Foreskin fibroblast (primary cell): ENCODE measurements at places on chromosomes 2 and 18.

DNA sequence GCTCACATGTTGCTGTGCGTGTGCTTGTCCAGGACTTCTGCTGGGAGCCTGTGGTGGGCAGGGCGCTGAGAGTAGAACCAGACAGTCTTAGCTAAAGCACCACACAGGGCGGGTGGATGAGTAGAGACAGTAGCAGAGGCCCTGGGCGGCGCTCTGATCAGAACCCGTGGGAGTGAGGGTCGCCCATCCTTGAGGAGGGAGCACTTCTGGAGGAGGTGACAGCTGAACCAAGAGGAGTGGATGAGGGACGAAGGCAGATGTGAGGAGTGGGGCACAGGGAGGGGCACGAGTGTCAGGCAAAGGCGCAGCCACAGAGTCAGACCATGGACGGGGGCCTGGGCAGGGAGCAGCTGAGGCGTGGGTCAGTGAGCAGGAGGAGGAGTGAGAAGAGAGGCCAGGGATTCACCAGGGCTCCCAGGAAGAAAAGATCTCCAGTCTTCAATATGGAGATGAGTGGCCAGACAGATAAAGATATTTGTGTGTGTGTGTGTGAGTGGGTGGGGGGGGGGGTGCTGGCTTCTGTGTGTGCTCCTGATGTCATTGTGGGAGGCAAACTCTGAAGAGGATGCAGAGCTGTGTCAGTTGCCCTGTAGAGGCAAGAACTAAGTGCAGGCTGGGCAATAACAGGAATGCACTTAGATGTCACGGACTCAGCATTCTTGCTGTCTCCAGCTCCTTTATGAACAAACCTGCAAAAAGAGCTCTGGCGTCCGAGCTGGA, 79.6 kb downstream of the TPO start:
- DNase-seq: no peak

GRCh38 chr2:227973241-227973640, 101.8 kb downstream of the DAW1 start:
- no peak for DNase-seq

DNA sequence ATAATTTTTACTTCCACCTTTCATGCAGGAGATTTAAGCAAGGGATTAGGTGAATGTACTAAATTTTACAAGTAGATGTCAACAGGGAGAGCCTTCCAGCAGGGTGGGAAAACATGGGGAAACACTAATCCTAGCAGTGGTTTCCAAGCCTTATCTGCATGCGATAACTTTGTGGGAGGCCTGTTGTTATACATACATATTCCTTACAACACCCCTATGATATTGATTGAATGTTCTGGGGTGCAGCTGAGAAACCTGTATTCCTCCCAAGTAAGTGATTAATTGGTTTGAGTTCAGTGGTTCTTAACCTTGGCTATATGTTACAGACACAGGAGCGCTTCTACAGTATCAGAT, 65.9 kb downstream of the COL4A4 start:
- no peak for DNase-seq

DNA sequence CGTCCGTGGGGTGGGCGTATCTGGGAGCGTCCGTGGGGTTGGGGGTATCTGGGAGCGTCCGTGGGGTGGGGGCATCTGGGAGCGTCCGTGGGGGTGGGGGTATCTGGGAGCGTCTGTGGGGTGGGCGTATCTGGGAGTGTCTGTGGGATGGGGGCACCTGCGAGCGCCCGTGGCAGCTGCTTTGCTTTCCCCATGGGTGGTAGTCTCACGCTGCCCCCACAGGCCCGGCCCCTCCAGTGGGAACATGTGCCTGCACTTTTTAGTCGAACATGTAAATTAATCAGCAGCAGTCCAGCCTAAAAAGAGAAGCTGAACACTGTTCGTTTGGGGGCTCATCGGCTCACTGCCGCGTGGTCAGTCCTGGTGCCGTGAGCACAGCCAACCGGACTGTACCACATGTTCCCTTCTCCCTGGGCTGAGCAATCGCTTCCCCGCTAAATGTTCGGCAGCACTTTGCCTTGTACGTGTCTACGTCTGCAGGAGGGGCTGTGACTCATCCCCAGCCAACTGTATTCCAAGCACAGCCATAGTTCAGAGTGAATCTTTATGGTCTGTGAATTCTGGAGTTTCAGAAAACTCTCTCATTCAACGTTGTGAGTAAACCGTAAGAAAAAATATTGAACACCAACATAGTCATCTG, 271.5 kb downstream of the AGAP1 start:
- peak; percentile 83 for DNase-seq

DNA sequence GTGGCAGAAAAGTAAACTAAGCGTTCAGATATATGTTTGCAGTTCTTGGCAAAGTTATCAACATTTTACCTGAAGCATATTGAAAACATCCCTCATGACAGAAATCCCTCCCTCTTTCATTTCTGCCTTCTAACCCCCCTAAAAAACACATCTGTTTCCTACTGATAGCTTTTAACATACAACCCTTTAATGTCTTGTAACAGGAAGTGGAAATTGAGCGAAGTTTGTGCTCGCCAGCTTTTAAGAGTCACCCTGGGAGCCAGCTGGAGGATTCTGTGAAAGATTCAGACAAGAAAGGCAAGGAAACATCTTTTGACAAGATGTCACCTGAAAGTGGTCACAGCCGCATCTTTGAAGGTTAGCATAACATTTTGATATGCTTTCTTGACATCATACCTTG, 247.4 kb downstream of the XIRP2 start:
- DNase-seq: peak; percentile 63

DNA sequence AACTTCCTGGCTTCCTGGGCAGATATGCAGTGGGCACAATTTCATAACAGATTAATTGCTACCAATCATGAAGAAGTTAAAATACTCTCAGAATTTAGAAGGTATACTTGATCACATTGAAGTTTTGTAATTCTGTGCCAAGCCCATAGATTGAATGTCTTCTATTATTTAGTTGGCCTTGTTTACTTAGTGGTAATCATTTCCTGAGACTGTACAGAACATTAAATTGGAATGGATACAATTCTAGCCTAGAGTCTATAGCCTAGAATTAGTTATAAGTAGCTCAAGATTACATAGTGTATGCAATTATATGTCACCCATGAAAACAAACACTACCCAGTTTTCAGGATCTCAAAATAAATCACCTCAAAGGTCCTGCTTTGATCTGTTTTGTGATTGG, 615.8 kb downstream of the XIRP2 start:
- DNase-seq: no peak

DNA sequence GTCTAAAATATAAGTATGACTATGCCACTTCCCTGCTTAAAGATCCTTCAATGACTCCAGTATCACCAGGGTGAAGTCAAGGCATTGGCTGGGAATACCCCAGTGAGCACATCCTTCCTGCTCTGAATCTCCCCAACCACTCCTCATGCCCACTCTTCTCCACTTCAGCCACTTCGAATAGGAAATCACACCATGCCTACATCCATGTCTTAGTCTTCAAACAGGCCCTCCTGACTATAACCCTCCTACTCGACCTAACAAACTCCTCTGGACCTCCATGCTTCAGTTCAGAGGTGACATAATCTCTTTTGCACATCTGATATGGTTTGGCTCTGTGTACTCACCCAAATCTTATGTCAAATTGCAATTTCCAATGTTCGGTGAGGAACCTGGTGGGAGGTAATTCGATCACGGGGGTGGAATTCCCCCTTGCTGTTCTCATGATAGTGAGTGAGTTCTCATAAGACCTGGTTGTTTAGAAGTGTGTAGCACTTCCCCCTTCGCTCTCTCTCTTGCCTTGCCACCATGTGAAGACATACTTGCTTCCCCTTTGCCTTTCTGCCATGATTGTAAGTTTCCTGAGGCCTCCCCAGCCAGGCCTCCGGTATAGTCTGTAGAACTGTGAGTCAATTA, 87.8 kb upstream of the TFCP2L1 start:
- DNase-seq: no peak

DNA sequence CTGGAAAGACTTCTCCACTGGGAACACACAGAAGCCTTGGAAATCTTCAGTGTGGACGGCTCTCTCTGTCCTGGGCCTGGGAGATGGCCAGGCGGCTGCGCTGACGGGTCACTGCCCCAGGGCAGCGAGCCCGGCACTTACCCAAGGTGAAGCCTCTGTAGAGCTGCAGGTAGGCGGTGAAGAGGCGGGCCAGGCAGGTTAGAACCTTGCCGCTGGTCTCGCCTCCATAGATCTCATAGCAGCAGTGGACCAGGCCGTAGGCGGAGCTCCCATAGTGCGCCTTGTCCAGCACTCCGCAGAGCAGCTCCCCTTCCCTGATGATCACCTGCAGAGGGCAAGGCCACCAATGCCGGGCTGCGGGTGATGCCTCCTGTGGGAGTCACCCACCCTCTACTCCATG, 53.0 kb downstream of the POLR1A start:
- no peak for DNase-seq

GRCh38 chr2:224778474-224778877, 62.3 kb upstream of the CCDC195 start:
- peak; percentile 82 for DNase-seq

- DNase-seq: no peak
These were observed 26.0 kb downstream of the TRABD2A start for GRCh38 chr2:84854850-84855249.

DNA sequence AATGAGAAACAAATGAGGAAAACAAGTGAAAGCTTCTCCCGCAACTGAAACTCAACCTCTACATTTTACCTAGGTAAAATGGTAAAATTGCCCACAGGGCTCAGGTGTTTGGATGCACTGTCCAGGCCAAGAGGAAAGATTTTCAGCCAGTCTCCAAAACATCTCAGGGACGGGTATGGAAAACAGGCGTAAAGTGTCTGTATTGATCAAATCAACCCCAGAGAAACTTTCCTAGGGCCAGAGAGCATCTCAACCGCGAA, 361 bp upstream of the HAT1 start:
- DNase-seq: no peak

DNA sequence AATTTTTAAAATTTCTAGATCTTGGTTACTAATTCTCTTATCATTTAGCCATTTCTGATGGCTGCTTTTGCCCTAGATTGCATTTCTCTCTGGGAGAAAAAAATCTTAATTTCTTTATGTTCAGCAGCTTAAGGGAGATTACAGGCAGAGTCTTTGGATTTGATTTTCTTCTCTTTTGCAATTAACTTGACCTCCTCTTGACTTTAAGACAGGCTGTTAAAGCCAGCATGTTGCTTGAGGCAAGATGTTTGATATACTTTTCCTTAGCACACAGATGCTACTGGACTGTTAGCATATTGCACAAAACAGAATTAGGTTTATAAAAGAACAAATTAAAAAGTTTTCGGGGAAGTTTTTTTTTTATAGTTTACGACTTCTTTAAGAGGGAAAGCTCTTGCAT, 50.0 kb downstream of the XRCC5 start:
- no peak for DNase-seq

DNA sequence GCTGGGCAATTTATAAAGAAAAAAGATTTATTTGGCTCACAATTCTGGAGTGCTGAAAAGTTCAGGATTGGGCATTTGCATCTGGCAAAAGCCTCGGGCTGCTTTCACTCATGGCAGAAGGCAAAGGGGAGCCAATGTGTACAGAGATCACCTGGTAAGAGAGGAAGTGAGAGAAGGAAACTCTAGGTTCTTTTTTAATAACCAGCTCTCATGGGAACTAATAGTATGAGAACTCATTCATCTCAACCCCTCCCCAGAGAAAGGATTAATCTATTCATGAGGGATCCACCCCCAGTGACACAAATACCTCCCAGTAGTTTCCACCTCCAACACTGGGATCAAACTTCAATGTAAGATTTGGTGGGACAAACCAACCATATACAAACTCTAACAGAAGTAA, 129.0 kb downstream of the EVA1A start:
- no peak for DNase-seq

DNA sequence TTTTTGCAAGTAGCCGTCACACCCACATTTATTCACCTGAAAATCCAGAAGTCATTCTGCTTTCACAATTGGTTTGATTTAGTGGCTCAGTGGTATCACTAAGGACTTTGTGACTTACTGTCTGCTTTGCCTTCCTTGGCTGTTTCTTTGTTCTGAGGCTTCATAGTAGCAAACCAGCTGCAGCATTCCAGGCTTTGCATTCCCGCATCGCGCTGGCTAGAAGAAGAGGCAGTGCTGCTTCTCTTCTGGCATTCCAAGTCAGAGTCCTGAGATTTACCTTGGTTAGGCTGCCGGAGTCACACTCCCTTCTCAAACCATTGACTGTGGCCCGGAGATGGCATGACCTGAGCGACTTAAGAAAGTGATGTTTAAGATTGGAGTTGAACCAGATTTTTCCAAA, 35.1 kb downstream of the MYO1B start:
- no peak for DNase-seq

- DNase-seq: no peak
These were observed 24.1 kb downstream of the MTX2 start for GRCh38 chr2:176293334-176293733.

DNA sequence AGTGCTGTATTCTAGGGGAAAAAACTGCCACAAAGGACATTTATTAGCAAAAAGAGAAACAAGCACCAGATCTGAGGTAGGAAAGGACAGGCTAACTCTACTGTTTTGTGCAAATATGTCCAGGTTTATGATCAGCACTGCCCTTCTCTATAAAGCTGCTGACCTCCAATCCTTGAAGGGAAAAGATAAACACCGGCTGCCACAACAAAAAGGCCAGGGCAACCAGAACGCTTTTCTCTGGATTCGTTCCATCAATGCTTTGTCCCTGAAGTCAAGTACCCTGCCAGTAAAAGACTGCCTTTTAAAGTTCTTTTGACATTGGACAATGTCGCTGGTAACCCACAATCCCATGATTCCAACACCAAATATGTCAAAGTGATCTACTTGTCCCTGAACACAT, 21.0 kb downstream of the SMAD2 start:
- no peak for DNase-seq

DNA sequence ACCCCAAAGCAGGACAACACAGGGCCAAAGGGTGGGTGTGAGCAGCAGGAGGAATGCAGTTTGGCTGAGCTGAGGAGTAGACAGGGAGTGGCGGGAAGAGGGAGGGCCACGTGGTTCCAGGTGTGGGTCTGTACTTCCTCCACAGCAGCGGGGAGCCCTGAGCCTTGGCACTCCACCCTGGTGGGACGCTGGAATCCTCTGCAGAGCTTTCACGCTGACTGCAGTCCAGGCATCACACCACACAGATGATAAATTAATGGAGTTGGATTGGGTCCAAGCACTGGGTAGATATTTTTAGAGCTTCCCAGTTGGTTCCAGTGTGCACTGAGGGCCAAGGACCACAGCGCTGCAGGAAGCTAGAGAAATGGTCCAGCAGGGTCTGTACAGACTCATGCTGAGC, 67.0 kb upstream of the TMEM200C start:
- no peak for DNase-seq

GRCh38 chr2:72963423-72964145, 46.3 kb downstream of the EMX1 start:
- no peak for DNase-seq

GRCh38 chr2:160293391-160294091, 93.5 kb upstream of the ITGB6 start:
- peak; percentile 93 for DNase-seq

GRCh38 chr2:172978063-172978383, 97.6 kb upstream of the MAP3K20 start:
- no peak for DNase-seq

- no peak for DNase-seq
These were observed 369.0 kb upstream of the CWC22 start for GRCh38 chr2:180376066-180376465.

GRCh38 chr18:35753306-35753910, 171.9 kb downstream of the GALNT1 start:
- peak; percentile 44 for DNase-seq
